Body of pancreas (tissue), 4 donors: ENCODE measurements at places on chromosomes 2 and 18.

- no peak for DNase-seq
Observed at GRCh38 chr2:151976945-151977353, 121.9 kb downstream of the CACNB4 start.

- DNase-seq, result no peak
Observed at GRCh38 chr2:215388002-215388728, 47.7 kb downstream of the FN1 start.

- DNase-seq, result peak; percentile 14
Observed at GRCh38 chr2:190627448-190628412, 21.2 kb upstream of the NAB1 start.

GRCh38 chr18:64201781-64202180 lies 52.9 kb upstream of the LINC00305 start:
- DNase-seq, result no peak

GRCh38 chr2:109348671-109349502 lies 219.9 kb downstream of the SH3RF3 start:
- no peak for DNase-seq

DNA sequence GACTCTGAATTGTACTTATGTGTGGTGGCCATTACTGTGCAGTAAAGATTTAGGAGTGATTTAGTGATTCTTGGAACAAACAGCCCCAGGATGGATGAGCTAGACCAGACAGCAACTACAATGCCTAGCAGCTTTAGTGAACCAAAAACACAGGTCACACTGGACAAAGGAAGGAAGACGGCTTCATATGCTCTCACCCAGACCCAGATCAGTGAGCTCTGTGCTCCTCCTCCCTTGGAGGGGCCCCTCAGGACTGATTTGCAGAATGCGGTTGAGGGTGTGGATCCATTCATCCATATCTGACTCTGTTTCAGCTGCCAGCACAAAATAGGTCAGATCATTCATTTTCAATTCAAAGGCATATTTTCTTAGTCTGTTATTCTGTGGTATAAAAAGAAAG lies 159.7 kb upstream of the CCDC195 start:
- DNase-seq, result no peak

- no peak for DNase-seq
Observed at GRCh38 chr2:227407591-227408151, 19.9 kb upstream of the SCYGR1 start.

- DNase-seq, result no peak
Observed at GRCh38 chr18:8702668-8703067, 2.7 kb upstream of the MTCL1 start.

- DNase-seq, result no peak
Observed at GRCh38 chr18:79740521-79741361, 57.0 kb upstream of the KCNG2 start.

DNA sequence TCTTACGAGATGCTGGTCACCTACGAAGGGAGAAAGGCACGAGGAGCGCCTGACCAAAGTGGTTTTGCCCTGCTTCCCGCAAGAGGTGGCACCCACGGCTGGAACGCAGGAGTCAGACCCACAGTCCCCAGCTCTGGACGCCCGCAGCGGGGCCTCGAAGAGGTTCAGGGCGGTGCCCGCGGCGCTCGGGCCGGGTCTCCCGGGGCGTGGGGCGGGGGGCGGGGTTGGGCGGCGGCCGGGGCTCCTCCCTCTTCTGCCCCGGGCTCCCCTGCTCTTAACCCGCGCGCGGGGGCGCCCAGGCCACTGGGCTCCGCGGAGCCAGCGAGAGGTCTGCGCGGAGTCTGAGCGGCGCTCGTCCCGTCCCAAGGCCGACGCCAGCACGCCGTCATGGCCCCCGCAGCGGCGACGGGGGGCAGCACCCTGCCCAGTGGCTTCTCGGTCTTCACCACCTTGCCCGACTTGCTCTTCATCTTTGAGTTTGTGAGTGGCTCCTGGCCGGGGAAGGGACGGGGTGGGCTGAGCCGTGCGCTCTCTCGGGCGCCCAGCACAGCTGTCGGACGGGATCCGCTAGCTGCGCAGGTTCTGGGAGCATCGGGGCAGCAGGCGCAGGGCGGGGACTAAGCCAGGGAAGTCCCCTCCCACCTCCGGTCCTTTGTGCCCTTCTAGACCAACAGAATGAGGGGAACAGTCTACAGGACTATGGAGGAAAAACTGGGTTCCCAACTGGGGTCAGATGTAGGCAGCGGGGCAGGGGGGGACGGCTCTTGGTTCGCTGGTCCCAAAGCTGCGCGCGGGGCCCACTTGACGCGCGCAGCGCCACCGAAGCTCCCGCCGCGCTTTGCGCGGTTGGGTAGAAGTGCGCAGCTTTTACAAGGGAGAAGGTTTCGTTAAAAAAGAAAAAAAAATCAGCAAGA lies at the start of gene MAL:
Gene MAL, plus strand, starts transcription at position 303 of the 914 bp plus-strand sequence. Its CDS starts 85 bp downstream, at position 388.
- DNase-seq, result no peak

GRCh38 chr2:16362611-16363010 lies 303.0 kb downstream of the CYRIA start:
- DNase-seq, result no peak

DNA sequence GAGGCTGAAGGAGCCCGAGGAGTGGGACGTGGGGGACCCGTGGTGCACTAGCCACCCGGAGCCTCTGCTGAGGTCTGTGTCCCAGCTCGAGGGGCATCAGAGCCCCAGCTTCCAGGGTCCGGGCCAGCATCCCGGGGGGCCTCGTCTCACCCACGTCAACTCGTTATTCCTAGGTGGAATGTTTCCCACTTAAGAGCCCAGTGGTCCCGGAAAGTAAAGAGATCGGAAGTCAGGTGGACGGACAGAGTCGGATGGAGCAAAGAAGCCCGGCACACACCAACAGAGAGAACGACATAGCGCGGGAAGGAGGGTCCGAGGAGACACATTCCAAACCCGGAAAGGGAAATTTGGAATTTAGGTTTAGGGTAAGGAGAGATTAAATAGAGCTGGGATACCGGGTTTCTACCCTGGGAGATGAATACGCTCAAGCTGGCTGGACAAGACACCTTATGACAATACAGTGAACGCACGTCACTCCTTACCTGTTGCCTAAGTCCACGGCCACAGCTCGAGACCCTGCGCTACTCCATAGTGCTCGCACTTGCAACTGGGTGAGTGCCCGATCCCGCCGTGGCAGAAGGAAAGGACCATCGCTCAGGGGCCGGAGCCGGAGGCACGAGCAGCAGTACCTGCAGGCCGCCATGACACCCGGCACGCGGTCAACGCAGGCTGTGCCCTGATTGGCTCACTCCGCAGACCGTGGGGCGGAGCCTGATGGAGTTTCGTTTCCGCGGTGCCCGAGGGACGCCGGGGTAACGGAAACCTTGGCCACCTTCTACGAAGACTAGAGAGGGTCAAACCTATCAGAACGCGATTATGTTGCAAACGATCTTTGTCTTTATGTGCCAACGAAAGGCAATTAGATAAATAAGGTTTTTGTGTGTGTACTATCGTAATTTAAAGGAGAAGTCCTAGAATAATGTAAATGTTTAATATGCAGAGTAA lies at the start of gene PNPT1:
Gene PNPT1, minus strand, starts transcription at position 664 of the 945 bp plus-strand sequence. Its CDS starts 21 bp downstream, at position 643.
- DNase-seq, result peak; percentile 94

DNA sequence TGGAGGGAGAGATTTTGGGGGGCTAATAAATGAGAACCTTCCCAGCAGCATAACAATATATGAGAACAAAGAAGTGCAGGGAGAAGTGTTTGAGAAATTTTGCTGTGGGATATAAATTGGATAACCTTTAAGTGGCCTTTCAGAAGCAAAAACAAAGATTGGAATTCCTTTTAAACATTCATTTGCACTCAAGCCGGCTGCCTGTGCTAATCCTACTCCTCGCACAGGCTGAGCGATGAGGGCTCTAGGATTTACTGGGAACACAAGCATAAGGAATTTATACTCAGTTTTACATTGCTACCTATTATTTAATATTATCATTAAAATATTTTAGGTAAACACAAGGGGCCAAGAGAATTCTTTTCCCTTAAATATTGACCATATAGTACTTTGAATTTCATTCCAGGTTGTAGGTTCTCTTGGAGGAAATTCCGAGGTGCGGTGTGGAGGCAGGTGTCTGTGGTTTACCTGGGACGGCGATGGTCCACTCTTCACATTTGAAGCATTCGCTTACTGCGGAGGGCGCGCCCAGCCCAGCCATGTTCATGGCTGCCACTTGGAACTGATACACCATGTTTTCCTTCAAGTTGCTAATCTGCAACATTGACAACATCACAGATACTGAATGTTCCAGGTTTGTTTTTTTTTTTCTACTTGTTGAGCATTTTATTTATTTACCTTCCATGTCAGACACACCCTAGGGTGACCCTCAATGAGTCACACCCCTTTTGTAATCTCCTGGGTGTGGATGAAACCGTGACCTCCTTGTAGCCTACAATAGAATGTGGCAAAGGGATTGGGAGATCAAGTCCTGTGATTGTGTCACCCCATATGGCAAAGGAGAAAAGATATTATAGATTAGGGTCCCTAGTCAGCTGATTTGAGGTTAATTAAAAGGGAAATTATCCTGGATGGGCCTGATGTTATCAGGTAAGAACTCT lies 100.1 kb downstream of the MYOM1 start:
- peak; percentile 38 for DNase-seq

- no peak for DNase-seq
Observed at GRCh38 chr2:122478117-122478516, 722.7 kb downstream of the TSN start.

DNA sequence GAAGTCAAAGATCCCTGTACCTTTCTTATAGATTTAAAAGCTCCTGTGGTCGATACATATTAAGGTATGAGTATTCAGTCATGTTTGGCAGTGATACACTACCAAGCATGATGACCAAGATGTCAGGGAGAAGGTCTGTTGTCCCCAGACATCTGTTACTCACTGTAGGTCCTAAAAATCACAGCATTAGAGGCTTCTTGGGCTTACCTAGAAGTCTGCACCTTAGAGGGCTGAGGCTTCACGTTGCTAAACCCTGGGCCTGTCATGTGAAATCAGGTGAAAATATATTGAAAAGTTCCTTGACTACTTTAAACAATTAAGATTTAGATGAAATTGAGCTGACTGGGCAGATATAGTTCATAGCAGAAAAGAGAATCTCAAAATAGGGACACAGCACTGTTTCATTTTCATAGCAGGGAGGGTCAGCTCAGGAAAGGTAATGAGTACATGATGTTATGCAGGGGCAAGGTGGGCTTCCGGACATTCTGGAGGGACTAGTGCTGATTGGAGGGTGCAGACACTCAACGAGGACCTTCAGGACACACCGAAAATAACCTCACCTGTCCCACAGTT lies 78.7 kb downstream of the SPATS2L start:
- no peak for DNase-seq

DNA sequence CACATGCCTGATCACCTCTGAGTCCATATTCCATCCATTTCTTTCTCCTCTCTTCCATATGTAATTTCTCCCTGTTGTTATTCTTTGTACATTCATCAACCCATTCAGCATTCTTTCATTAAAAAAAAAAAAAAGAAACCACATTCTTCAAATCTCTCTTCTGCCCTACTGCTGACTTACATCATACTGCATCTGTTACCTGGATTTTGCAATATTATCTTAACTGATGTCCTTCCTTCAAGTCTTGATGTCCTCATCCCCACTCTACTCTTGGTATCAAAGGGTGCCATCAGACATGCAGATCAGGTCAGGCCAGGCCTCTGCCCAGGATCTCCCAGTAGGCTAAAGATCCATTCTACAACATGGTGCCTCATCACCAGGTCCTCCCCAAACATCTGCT lies 90.6 kb downstream of the SGPP2 start:
- no peak for DNase-seq

- DNase-seq, result no peak
Observed at GRCh38 chr2:38652431-38653273, 13.3 kb upstream of the GALM start.

- DNase-seq, result no peak
Observed at GRCh38 chr2:134715932-134716643, 2.7 kb downstream of the TMEM163 start.

DNA sequence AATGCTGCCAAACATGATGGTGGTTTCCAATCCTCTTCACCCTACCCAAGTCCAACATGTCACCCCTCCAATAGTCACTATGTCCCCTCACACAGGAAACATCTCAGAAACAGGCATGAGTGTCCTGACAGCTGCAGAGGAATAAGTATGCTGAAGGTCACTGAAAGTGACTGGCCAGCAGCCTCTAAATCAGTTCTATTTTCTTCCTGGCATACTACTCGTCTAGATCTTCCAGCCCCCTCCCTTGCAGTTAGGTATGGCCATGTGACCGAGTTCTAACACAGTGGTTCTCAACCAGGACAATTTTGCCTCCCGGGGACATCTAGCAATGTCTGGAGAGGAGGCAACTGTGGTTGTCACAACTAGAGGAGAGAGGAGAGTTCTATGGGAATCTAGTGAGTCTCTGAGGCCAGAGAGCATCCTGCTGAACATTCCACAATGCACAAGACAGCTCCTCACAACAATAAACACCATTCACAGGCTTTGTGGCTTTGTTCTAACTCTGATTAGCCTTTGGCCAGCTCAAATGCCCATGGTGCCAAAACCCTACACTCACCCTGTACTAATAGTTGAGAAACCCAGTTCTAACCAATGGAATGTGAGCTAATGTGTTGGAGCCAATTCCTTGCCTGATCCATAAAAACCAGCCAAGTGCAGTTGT lies 12.6 kb upstream of the ID2 start:
- DNase-seq, result no peak

GRCh38 chr2:113831161-113831560 lies 58.7 kb upstream of the ACTR3 start:
- no peak for DNase-seq
